NCI-H446 treated with DMSO at 0.1 percent for 48 hours (cell line): ENCODE measurements at places on chromosomes 2 and 18.

DNA sequence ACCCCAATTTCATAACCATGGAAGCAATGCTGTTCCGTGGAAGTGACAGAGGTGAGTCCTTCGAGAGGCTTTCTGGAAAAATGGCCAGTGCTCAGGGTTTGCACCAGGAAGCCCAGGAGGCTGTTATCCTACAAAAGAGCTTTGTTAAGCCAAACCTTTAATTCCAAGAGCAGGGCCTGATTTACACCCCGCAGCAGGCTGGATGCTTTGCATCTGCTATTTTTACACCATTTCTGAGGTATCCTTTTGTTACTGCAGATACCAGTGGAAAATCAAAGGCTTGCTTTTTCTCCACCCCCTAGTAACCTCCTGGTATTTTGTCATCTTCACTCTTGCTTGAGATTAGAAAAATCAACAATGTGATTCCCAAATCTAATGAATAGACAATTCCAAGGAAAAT, 380.6 kb downstream of the SOX11 start:
- no peak for DNase-seq

GRCh38 chr2:23850564-23851256, 76.2 kb downstream of the ATAD2B start:
- no peak for DNase-seq

GRCh38 chr2:26619096-26619495, 22.1 kb downstream of the CIB4 start:
- DNase-seq: no peak

DNA sequence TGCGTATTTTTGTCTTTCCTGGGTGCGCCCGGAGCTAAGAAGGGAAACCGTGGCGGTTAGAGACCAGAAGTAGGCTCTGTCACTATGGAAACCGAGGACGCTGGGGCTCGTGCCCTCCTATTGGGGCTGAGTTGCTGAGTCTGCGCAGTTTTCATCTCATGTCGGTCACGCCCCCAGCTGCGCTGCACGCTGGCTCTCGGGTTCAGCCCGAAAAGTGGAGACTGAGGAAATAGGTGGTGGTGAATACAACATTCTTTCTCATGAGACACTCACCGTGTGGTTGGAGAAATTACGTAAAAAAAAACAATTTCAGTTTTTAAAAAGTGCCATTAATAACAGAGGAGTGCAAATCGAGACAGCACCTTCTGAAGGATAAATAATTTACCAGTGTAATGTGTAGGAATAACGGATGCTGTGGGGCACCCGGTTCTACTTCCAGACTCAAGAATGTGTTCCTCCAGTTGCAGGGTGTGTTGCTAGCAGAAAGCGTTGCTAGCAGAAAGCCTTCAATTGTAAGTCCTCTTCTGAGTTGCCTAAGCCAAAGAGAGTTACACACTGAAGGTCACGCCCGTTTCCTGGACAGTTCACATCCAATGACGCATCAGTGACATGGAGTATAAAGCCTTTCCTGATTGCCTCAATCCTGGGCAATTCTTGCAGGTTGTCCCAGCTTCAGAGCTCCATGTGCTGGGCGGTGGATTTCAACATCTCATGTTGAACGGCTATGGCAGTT, 20.4 kb upstream of the CXXC1 start:
- DNase-seq: peak; percentile 43

GRCh38 chr18:41769265-41769664, 185.8 kb upstream of the PIK3C3 start:
- DNase-seq: no peak

DNA sequence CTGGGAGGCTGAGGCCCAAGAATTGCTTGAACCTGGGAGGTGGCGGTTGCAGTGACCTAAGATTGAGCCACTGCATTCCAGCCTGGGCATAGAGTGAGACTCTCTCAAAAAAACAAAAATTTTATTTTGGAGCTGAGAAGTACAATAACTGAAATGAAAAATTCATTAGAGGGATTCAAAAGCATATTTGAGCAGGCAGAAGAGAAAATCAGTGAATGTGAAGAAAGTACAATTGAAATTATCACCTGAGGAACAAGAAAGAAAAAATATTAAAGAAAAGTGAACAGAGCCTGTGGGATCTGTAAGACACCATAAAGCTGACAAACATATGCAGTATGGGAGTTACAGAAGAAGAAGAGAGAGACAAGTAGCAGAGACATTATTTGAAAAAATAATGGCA, 137.1 kb downstream of the RAB3GAP1 start:
- DNase-seq: no peak

- peak; percentile 38 for DNase-seq
Observed at GRCh38 chr2:22279541-22279940, 1105.4 kb upstream of the KLHL29 start.

DNA sequence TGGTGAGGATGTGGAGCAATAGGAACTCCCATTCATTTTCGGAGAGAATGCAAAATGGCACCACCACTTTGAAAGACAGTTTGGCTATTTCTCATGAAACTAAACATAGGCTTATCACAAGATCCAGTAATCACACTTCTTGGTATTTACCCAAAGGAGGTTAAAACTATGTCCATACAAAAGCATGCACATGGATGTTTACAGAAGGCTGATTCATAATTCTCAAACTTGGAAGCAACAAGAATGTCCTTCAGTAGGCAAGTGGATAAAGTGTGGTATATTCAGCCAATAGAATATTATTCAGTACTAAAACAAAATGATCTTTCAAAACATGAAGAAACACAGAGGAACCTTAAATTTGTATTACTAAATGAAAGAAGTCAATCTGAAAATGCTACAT, 440.6 kb downstream of the FBXO15 start:
- no peak for DNase-seq

- DNase-seq: no peak
Observed at GRCh38 chr2:85987266-85988174, 98.7 kb upstream of the ST3GAL5 start.

GRCh38 chr2:50455351-50455939, 576.5 kb downstream of the NRXN1 start:
- no peak for DNase-seq

DNA sequence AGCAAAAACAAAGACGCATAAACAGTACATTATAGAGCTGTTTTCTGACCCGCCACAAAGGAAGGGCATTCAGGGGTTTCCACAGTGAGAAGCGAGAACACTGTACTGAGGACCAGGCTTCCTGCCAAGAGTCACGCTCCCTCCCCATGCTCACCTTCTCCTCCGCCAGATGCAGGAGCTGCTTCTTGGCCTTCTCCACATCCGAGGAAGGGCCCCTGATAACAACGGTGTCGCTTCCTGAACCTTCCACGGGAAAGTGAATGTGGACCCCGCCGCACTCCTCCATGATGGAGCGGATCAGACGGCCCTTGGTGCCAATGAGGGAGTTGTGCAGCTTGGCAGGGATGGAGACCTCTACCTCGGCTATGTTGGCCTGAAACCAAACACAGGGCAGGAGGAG, 53.8 kb downstream of the ANO7 start:
- DNase-seq: no peak

DNA sequence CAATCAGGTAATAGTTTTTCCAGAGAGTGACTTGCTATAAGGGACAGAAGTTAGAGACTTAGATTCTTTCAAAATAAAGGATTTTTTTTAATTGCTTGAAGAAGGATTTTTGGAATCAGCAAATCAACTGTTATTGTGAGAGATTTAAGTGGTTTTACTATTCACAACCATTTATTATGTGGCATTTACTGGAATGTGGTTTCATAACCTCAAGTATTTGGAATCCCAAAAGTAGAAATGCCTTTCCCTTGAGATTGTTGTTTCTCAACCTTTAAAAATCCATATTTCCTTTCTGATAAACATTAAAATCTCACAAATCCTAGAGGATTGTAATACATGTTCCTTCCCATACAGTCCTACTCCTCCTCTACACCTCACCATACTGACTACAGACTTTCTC, 5.0 kb downstream of the TANK start:
- DNase-seq: no peak

- no peak for DNase-seq
Observed at GRCh38 chr2:165904432-165904831, 49.1 kb downstream of the TTC21B start.

DNA sequence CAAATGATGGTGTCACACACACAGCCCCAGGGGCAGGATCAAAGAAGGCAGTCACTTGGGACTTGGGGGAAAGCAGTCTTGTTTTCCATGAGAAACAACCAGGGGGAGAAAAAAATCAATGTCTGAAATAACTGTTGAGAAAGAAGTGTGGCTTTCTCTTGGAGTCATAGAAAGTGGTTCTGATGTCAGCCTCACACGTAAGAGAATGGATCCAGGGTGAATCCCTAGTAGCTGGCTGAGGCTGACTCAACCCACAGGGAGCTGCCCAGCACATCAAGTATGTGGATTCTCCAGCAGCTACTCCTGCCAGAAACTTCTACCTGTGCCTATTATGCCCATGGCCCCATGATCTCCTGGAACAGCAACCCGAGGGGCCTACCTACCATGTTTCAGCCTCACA, 33.6 kb upstream of the ZBTB7C start:
- DNase-seq: no peak

DNA sequence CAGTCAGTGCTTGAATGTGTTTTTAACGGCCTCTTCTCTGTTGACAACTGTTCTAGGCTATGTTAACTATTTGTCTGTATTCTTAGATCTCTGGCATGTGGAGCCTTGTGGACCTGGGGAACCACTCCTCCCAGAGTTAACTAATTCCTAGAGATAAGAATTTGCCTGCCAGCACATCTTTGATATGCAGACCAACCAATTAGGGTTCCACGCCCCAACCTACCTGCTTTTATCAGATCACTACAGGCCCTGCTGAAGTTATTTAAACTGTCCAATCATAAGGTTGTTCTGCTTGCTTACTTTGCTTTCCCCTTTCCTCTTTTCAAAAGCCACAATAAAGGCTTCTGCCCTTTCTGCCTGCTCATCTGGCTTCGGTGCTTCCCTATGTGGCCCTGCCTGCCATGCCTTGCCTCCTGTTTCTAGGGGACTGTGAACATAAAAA, 8.5 kb upstream of the CYBRD1 start:
- no peak for DNase-seq

GRCh38 chr2:108288534-108289106, at the start of gene SULT1C2:
SULT1C2 (plus strand) TSS chr2:108288895; CDS start chr2:108293668, 4,773 bp downstream.
- no peak for DNase-seq

- DNase-seq: peak; percentile 47
Observed at GRCh38 chr2:112481050-112481527, 867 bp upstream of the TTL start.

- DNase-seq: no peak
Observed at GRCh38 chr18:24679062-24679461, 218.6 kb downstream of the HRH4 start.

- DNase-seq: no peak
Observed at GRCh38 chr2:29783666-29784065, 137.7 kb downstream of the ALK start.

- DNase-seq: no peak
Observed at GRCh38 chr2:107669335-107669734, 157.4 kb upstream of the RGPD4 start.

DNA sequence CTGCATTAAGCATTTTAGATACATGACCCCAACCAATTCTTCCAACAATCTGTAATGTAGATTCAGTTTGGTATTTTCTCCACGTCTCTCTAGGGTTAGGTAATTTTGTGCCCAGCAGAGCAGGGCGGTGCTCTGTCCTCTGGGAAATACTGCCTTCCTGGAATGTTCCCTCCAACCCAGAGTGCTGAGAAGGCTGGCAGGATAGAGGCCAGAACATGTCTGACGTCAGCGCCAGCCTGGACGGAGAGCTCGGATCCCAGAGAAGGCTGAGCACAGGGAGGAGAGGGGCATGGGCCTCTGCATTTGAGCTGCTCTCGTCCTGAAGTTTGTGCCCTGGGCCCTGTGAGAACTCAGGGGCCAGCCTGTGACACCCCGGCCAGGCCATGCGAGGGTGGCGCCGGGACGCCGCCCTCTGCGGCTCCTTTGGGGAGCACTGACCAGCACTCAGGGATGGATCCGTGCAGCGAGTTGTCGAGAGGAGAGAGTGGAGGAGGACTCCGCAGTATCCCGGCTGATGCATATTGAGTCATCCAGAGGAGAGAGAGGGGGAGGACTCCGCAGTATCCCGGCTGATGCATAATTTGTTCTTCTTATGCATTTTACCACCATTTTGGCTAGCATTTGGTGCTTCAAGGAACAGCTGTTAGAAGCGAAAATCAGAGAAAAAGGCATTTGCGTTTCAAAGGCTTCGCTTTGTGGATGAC, 80.0 kb upstream of the PXDN start:
- DNase-seq: no peak

DNA sequence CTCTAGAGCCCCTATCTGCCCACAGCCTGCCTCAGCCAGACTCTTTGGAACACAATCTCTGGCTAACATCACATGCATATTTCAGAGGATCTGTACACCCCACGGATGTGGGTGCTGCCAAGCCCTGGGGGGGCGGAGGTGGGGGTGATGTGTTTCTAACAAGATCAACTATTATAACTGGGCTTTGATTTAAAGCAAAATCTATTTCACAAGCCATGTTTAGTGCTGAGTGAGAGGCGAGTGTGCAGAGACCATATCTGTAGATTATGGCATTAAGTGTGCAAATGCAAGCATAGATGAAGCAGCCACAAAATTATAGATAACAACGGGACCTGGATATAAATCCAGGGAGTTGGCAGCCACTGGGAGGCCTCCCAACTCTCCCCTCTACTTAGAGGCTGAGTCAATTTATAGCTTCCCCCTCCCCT, 135.8 kb upstream of the SMAD2 start:
- DNase-seq: no peak

- no peak for DNase-seq
Observed at GRCh38 chr2:40851661-40852060, 399.8 kb upstream of the SLC8A1 start.
